ENCODE measurements at places on chromosomes 7 and 10.

DNA sequence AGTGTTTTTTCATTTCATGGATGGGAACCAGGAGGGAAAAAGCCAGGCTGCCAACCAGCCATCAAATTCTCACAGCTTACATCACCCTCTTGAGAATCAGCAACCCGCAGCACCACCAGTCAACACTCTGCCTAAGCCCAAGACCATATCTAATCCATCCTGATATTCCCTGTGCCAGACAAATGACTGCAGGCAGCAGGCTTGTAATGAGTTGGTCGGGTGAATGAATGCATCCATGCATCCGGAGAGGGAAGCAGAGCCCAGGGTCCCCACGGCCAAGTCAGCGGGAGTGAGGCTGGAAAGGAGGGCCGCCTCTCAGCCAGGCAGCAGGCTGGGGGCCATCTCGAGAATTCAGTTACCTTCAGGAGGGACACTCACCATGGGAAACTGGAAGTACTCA, 46.9 kb downstream of the SLIT1 start:
- DNase-seq = no peak

- no peak for DNase-seq
Measured at GRCh38 chr10:77405771-77406241, 231.8 kb downstream of the KCNMA1 start.

DNA sequence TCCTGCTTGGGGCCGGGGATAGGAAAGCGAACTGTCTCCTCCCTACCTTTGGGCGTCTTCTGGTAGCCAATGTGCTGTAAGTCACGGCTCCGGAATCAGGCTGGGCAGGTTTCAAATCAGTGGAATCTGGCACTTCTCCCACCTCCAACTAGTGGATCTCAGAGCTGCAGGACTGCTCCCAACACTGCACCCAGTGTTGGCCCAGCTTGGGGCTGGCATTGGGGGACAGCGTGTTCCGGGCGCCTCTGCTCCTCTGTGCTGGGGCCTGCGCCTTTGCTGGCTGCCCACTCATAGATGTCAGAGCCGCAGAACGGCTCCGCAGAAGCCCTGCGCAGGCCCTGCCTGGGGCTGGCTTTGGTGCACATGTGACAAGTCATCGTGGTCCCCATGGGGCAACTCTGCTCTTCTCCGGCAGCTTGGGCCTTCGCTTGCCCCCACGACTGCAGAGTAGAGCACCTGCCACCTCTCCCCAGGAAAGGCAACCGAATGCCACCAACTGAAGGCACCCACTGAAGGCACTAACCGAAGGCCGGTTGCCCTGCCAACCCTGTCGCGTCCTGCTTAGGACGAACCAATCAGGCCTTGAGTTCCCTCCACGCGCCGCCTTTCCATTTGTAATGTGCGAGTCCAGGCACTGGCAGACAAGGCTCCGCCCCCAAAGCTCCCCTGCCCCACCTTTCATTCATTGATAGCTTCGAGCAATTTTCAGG, 85.5 kb upstream of the ABI1 start:
- no peak for DNase-seq

DNA sequence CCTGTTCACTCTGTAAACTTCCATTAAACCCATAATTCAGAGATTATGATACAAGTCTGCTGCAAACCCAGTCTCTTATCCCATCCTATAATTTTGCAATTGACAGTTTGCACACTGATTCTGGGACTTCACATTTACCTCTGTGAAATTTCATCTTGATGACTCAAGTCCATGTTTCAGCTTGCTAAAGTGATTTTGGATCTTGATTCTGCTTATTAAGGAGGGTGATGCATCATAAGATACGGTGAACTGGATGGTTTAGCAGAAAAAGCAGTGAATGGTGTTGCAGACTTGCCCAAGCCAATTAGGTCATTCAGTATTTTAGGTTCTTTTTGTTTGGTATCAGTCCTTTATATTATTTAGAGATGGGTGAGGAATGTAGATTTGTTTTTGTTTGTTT, 125.5 kb upstream of the PODXL start:
- DNase-seq = no peak

- DNase-seq = no peak
Measured at GRCh38 chr10:52258799-52259425, 55.2 kb upstream of the DKK1 start.

DNA sequence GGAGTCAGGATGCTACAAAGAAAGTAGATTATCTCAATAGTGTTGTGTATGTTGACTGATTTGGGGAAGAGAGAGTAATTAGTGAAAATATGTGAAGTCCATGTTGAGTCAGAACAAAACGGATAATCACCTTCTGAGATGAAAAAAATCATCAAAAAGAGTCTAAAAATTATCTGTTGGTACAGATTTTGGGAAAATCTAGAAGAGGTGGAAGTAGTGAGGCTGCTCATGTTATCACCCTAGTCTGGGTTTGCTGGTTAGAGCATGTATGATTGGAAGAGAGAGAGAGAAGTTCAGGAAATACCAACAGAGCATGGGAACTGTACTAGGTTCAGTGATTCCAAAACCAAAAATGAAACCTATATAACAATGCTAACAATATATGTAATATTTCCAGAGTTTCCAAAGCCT, 12.3 kb downstream of the RPA3 start:
- no peak for DNase-seq

DNA sequence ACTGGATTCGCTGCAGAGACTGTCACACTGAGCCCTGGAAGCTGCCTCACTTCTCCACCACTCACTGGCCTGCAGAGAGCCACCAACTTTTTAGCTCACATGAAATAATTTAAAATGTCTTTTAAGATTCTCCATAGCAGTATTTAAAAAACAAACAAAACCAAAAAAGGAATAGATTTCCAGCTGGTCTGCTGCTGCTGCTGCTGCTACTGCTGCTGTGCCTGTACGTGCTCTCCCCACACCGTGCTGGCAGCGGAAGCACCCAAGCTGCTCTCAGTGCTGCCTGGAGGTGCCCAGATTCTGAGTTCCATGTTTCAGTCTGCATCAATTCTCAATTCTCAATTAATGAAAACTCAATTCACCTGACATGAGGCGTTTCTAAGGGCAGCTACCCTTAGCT, 146.0 kb downstream of the USP6NL start:
- DNase-seq = no peak

GRCh38 chr7:149725426-149725821, 48.0 kb downstream of the ZNF467 start:
- DNase-seq = no peak

- no peak for DNase-seq
Measured at GRCh38 chr10:13711291-13711690, 124.5 kb downstream of the PRPF18 start.

GRCh38 chr7:14191686-14192098, 202.2 kb upstream of the ETV1 start:
- DNase-seq = no peak

- no peak for DNase-seq
Measured at GRCh38 chr10:106825576-106826364, 338.7 kb downstream of the SORCS1 start.

GRCh38 chr10:99207340-99207739, 28.3 kb downstream of the HPSE2 start:
- no peak for DNase-seq

DNA sequence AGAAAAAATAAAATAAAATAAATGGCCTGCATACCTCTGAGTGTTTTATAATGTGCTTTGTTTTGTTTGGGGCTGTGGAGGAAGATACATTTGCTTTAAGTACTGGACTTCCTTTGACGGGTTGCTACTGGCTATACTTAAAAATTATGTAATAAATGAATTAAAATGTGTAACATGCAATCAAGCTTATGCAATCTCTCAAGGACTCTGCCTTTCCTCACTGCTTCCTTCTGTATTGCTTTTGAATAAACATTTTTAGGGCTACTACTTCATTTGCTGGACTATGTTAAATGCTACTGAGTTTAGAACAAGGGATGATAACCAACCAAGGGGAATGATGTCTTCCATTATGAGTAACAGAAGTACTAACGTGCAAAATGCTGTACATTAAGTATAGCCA, 91.6 kb downstream of the ETV1 start:
- DNase-seq = no peak

DNA sequence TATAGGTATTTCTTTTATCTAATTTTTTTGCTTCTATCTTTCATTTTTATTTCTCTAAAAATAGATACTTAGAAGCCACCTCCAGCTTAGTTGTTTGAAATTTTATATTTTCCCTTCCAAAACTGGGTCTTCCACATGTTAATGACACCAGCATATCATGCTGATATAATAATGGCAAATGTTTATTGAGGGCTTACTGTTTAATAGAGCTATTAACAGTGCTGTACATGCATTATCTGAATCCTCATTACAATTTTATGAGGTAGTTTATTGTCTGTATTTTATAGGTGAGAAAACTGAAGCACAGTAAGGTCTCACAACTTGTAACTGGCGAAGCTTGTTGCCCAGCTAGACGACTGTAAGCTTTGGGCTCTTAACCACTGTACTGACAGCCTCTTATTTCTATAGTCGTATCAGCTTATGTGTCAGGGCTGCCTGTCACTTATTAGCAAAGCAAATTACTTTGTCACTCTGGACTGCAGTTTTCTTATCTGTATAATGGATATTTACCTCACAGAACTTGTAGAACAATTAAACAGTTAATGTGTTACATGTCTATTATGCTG, 51.2 kb downstream of the ANKIB1 start:
- DNase-seq = no peak

GRCh38 chr7:39085590-39086049, 107.9 kb downstream of the POU6F2 start:
- DNase-seq = no peak

DNA sequence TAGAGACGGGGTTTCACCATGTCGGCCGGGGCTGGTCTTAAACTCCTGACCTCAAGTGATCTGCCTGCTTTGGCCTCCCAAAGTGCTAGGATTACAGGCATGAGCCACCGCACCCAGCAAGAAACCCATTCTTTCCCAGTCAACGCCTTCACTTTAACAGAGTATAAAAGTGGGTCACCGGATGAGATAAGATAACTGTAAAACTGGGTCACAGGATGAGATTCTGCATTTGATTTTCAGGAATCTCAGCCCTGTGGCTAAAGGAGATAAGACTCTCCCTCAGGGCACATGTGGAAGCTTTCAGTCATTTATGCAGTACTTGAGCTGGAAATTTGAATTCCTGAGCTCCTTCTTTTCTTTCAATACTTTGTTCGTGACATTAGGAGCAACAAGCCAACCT, 70.8 kb downstream of the LRRC17 start:
- no peak for DNase-seq

DNA sequence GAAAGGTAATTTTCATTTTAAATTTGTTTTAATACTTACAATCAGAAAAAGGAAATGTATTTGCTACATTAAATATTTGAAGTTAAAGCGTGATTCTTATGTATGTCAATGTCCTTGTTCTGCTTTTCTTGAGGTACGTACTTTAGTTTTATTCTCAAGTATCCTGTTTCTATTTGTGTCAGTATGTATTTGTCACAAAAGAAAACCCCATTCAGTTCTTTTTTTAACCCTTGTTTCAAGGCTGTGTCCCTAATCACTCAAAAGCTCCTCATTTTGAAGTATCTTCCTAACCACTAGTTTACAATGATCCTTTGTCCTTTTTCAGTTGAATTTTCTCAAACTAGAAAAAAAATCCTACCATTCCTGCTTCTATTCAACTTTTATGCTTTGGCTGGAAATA, 25.2 kb downstream of the NHLRC2 start:
- no peak for DNase-seq

- no peak for DNase-seq
Measured at GRCh38 chr7:19284136-19284535, 138.9 kb upstream of the FERD3L start.

- DNase-seq = no peak
Measured at GRCh38 chr10:91864744-91865143, 44.5 kb downstream of the FGFBP3 start.

DNA sequence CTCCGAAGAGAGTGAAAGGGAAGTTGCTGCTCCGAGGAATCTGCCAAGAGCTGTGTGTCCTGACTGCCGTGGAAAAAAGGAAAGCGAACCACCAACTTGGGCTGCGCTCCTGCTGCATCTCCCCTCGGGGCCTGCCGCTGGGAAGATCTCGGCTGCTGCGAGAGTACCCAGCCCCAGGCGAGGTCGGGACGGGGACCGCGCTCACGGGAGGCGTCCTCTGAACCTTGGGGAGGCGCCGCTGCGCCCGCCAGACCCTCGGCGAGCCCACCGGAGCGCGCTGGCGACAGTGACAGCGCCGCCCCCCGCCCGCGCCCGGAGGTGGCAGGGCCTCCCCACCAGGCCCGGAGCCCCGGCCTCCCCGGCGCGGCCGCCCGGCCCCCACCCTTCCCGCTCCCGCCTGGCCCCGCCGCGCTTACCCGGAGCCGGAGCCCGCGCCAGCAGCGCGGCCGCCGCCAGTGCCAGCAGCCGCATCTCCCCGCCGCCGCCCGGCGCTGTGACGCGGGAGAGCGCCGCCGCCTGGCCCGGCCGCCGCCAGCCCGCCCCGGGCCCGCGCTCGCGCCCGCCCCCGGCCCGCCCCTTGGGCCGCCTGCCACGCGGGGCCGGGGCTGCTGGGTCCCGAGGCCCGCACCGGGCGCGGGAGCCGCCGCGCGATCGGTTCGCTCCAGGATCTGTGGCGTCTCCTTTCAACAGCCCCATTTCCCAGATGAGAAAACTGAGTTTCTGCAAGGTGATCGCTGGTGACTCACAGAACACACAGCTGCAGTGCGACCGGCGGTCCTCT, at the start of gene VSTM4:
Gene VSTM4, minus strand, starts transcription at position 508 of the 781 bp plus-strand sequence. Its CDS starts 37 bp downstream, at position 471.
- no peak for DNase-seq

DNA sequence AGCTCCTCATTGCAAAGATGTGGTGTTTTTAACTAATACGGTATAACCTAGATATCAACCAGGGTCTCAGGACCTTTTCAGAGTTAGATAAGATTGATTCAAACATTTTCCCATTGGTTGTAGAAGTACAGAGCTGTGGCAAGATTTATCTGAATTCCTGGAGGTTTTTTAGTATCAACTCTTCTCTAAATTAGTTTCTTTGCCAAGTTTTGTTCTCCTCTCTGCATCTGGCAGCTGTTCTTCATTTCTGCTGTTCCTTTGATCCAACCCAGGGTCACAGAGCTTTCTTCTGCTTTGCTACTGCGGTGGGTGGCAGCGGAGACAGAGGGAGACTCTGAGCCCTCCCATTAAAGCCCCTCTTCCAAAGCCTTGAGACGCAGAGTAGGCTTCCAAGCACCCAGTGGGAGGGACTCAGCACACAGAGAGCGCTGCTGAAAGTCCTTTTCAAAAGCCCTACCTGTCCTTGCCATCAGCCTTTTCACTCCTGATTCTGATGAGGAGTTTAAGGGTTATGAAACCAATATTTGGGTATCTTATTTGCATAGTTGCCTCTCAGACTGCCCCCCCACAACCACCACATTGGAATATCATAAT, 146.3 kb upstream of the EEPD1 start:
- DNase-seq = no peak

DNA sequence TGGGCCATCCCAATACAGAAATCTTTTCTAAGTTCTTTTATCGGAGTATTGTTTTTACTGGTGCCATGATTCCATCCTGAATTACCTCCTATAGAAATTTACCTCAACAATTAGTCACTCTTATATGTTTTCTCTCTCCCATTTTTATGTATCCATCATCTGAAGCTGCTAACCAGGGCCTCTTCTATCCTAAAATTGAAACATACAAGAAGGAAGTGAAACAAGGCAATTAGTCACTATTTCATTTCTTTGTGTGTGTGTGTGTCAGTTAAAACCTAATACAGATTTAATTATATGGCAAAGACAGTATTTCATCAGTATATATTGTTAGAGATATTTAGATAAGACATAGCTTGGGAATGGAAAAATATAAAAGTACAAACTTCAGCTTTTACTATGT, 148.4 kb upstream of the AHR start:
- DNase-seq = no peak

GRCh38 chr7:83936056-83936708, 258.4 kb downstream of the SEMA3A start:
- no peak for DNase-seq

GRCh38 chr10:126716366-126716765, 45.9 kb upstream of the C10orf90 start:
- DNase-seq = no peak
